ENCODE measurements at places on chromosomes 4 and X.
A peak's percentile ranks its signal among the peaks of the same experiment; 100 is the strongest.

GRCh38 chr4:71095141-71095540, 101.7 kb downstream of the DCK start:
- DNase-seq: no peak

GRCh38 chrX:145825896-145826295, 8.3 kb downstream of the SLITRK2 start:
- DNase-seq: no peak

GRCh38 chr4:87973283-87974169, 2.0 kb upstream of the SPP1 start:
- peak; percentile 43 for DNase-seq

- no peak for DNase-seq
Measured at GRCh38 chr4:2395584-2395983, 22.9 kb downstream of the ZFYVE28 start.

DNA sequence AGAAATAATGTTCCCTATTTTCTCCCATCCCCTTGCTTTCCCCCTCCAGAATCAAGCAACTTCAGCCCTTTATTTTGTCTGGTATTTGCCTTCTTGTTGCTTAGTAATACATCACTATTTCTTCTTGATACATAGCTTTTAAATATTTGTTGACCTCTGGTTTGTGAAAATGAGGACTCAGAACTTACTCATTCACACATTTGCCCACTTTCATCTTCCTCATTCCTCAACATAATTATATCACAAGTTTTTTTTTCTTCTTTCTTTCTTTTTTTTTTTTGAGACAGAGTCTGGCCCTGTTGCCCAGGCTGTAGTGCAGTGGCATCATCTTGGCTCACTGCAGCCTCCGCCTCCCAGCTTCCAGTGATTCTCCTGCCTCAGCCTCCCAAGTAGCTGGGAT, 28.9 kb upstream of the NDUFC1 start:
- DNase-seq: no peak

- DNase-seq: no peak
Measured at GRCh38 chrX:118723376-118723775, 4.0 kb upstream of the IL13RA1 start.

GRCh38 chr4:83535520-83536361, at the start of gene GPAT3:
Gene GPAT3 (plus strand): TSS chr4:83536108. CDS start chr4:83536623, 515 bp downstream.
- DNase-seq: peak; percentile 88

DNA sequence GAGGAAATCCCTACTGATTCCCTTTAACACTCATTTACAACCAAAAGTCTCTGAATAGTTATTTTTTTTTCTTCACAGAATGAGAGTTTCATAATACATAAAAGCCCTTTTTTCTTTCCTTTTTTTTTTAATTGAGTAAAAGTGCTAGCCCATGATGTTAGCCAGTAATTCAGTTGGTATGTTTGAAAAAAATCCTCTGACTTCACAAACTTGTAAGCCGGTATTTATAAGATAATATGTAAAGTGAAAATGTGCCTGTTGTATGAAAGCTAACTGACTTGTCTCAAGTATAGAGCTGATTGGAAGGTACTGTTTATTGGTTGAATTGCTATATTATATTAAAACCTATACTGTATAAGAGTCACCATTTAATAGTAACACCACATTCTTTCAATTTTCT, 70.2 kb upstream of the NEIL3 start:
- DNase-seq: no peak

DNA sequence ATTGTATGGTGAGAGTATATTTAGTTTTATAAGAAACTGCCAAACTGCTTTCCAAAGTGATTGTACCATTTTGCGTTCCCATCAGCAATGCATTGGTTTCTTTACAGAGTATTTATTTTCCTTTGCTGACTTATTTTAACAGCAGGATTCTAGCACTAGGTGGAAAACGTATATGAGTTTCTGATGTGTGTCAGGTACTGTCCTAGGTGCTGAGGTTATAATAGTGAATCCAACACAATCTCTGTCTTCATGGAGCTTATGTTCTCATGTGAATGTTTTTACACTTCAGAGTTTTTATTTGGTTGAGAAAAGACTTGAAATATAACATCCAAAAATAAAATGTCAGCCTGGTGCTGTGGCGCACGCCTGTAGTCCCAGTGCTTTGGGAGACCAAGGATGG, 4.0 kb downstream of the REPS2 start:
- DNase-seq: no peak

GRCh38 chr4:156598138-156598681, 373.4 kb downstream of the PDGFC start:
- DNase-seq: no peak

GRCh38 chrX:136030303-136031191, 45.3 kb downstream of the SLC9A6 start:
- peak; percentile 29 for DNase-seq

DNA sequence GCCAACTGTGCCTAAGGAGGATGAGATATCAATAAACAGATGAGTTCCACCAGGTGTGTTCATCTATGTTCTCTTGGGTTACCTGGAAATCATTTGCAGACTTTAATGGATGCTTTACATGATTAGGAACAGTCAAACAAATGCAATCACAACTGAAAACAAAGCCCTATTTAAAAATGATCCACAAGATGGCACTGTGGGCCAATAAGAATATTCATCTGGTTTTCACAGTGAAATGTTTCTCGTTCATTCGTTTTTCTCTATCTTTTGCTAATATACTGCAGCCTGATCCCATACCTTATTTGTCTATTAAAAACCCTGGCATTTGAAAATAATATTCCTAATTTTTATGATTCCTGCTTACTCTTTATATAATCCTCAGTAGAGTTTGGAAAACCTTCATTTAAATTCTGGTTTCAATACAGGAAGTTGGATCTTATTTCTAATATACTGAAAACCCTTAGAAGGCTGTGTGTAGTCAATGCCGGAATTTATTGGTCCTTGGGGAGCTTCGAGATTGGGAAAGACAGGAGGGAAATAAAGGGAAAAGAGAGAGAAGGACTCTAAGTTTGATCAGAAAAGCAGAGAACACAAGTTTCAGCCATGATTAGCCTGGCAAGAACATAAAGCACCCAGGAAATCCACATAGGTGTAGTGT, 63.8 kb upstream of the TAPT1 start:
- DNase-seq: peak; percentile 29

DNA sequence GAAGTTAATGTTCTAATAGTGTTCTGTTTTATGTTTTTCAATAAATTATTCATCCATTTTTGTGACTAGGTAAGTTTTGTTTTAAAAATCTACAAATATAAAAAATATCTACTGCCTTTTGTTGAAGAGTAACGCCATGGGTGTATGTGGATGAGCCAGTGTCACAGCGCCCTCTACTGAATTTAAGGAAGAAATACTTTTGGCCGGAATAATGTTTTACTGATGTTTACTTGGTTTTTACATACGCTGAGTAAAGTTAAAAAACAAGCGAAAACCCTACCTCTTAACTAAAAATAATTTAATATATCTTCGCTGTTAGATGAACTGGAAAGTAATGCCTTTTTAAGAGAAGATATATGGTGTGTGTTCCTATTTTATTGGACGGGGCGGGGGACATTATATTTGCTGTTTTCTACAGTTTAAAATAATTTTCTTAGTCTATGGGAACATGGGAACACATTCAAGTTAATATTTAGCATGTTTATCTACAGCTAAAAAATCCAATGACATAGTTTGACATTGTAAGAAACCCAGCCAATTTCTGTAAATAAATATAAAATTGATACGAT, 86.1 kb downstream of the CPE start:
- DNase-seq: peak; percentile 48

DNA sequence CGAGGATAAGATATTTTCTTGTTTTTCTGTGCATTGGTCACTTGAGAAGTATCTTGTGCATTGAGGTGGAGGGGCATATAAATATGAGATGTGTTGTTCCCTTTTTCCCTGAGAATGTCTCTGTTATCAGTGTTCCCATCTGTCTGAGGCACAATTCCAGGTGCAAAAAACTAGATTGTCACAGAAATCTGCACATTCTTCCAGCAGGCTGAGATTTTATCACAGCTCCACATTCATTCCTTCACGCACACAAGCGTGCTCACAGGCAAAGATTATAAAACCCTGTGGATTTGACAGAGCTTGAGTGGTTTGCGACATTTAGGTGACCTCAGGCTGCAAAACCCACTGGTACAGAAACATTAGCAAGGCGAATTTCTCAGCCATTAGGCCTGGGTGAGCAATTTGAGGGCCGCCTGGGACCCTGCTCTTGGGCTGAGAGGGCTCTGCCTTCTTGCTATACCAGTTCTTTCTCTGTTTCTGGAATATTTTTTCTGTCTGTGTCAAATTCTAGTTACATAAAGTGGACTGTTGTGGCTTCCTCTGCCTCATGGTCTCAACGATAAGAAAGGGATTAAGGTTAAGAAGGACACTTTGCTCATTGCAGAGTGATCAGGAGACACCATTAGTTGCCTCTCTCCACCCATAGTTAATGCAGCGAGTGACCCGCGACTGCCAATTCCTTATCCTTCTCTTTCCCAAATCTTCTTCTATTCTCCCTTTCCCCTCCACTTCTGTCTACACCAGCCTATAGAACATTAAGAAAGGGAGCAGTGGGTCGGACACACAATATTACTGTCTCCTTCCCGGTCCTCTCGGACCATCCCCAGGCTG, 86.7 kb upstream of the C1QTNF7 start:
- DNase-seq: no peak

- no peak for DNase-seq
Measured at GRCh38 chr4:30330894-30331652, 389.1 kb upstream of the PCDH7 start.

- no peak for DNase-seq
Measured at GRCh38 chrX:24167719-24168472, 18.4 kb downstream of the ZFX start.

- no peak for DNase-seq
Measured at GRCh38 chrX:11397680-11398079, 104.5 kb downstream of the AMELX start.

DNA sequence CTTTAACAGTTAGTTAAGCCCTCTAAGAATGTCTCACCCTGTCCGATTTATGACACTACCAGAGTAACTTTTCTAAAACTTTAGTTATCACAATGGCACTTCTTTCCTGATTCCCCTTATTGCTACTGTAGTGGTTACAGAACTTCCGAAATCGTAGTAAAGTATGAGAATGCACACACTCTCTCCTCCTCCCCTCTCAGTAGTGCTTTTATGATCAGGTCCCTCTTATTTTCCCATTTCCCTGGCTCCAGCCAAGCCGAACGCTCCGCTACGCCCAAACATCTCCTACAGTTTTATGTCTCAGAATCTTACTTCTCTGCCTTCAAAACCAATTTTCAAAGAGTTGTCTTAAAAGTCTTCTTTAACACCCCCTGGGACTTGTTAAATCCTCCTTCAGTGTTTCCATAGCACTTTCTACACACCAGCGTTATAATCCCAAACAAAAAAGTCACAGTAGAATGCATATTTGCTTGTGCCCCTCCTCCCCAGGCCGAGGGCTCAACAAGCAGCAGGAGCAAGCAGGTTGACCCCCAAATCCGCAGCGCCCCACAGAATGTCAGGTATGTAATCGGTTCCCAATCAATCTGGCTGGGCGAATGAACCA, 671 bp downstream of the HPF1 start:
- DNase-seq: no peak

DNA sequence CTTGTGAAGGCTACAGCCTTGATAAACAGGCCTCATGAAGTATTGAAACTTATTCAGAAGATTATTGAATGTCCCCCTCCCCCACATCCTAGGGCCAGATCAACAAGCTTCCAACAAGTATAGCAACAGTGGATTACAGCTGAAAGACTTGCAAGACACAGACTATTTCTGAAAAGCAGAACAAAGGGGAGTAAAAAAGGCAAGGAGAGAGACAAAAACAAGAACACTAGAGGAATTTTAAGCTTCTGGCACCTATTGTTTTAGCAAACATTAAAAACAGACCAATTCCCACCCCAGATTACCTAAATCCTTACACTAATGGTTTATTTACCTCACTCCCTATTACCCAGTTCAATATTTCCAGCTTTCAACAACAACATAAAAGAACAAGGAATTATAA, 446.3 kb upstream of the FSTL5 start:
- no peak for DNase-seq

DNA sequence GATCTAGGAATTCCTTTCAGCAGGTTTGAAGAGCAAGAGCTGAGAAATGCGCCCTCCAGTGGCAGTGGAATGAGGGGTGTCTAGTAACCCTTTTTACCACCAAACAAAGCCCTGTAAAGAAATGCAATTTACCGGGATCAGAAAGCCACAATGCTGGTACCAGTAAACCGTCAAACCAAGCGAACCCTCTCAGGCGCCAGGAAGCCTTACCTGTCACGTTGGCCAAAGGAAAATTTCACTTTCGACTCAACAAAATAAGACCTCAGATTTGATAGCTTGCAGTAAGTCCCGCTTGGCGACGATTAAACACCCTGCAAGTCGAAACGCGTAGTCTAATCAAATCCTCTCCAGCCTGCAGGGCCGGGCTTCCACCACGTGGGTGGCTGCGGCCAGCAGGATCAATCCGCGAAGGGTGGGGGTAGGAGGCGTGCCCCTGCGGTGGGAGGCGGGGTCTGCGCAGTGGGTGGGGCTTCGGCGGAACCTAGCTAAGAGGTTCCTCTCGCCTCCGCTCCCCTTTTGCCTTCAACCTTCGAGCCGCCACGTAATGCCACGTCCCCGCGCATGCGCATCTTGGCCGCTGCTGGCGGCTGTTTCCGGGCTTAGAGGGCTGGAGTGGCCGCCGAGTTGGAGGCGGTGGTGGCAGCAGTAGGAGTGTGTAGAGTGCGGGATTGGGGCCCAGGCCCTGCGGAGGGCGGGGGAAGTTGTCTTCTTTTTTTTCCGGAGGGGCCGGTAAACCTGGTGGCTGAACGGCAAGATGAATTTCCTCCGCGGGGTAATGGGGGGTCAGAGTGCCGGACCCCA, at the start of gene USO1:
USO1 (plus strand) TSS at position 512 of the 801 bp plus-strand sequence; CDS start at position 755, 243 bp downstream.
- DNase-seq: peak; percentile 96

DNA sequence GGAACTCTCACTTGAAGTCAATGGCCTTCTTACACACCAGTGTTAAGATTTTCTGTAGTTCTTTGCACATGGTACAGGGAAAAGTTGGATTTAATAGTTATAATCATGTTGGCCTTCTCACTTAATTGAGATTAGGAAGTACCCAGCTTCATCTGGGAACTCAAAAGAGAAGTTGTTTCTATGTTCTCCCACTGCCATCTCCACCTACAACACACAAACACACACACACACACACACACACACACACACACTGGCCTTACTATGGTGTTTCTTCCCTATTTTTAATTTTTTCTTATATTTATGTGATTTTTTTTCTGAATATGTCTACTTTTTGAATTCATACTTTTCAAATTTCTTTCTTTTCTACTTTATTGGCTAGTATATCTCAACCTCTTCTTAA, 10.0 kb upstream of the CHIC2 start:
- no peak for DNase-seq

DNA sequence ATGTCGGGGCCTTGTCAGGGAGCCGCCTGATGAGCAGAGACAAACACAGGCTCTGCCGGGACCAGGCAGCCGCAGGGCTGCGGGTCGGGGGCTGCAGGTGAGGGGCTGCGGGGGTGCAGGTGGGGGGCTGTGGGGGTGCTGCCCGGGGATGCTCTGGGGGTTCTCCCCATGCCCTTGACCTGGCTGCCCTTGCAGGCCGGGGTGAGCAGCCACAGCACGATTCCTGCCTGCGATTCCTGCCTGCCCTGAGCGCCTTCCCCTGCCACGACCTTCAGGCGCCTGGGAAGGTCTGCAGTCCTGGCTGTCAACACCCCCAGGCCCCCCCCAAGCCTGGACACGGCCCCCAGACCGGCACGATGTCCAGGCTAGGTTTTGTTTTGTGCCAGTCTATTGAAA, 106.3 kb downstream of the FAM53A start:
- no peak for DNase-seq

Data from AG08396 (cell line).